ENCODE measurements at places on chromosomes 5 and 9.

- H3K36me3 ChIP-seq: peaks cover 61% of the 10 kb centered on the region
- no peak overlapping the region for H3K4me3 ChIP-seq
These were observed 16.3 kb downstream of the POLR1E start for GRCh38 chr9:37501957-37502596.

DNA sequence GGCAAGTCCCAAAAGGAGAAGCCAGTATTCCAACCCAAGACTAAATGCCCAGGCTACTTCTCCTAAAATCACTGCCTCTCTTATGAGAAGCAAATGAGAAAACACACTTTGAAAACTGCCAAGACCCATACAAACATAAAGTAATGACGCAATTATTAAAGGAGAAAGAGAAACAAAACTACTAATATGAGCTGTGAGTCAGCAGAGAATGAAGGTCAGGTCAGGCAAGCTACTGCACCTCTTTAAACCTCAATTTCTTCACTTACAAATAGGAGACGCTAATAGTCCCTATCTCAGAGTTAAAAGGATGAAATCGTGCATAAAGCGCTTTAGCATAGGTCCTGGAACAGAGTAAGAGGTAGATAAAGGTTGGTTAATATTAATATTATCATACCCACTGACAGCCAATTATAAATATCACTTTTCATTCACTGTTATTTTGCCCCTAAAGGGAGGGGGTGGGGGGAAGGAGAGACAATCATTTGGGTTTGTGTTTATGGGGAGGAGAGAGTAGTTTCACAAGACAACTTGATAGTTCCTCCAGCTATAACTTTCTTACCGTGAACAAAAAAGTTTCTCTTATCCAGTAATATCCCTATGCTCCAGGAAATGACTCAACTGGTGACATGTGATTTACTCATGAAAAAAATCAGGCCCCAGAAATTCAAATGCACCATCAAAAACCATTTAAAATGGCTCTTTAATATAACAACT is 3.6 kb downstream of the PSMB7 start:
- no peak for DNase-seq
- peaks cover 74% of the 10 kb centered on the region for H3K36me3 ChIP-seq
- H3K4me1 ChIP-seq: peaks cover 16% of the 10 kb centered on the region

DNA sequence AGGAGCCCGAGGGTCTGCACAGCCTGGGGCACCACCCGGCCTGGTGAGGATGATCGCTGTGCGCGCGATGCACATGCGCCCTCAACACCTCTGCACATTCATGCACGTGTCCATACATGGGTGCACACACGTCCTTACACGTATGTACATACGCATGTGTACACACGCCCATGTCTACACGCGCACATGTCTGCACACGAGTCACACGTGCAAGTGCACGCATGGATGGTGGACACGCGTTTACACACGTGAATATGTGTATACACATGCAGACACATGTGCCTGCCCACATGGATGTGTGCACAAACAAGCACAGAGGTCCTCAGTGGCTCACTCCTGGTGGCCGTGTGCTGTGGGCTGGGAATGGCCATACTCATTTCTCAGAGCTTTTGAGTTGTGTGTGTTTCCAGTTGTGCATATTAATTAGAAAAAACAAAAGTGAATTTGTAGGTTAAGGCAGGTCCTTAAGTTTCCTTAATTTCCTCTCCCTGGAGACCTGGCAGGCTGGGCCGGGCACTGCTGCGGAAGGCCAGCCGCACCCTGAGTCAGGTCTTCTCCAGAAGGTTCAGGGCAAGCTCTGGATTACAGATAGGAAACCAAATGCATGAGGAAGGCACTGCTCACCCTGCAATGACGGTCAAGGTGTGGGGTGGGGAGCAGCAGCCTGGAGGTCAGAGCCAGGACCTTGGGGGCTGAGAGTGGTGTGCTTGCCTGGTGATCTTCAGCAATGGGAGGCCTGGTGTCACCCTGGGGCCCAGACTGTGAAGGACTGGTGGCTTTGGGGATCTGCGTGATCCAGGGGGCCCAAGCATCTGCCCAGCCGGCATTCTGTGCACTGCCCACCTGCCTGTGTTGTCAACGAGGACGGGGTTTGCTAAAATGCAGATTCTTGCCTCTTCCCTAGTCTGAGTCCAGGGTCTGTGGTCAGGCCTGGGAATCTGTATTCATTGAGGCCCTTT is 1.3 kb upstream of the RNU6ATAC start:
- H3K27me3 ChIP-seq: no peaks in the 10 kb centered on the region
- DNase-seq: peak; percentile 53
- H3K4me1 ChIP-seq: peaks cover 17% of the 10 kb centered on the region
- no peak overlapping the region for H3K27ac ChIP-seq

DNA sequence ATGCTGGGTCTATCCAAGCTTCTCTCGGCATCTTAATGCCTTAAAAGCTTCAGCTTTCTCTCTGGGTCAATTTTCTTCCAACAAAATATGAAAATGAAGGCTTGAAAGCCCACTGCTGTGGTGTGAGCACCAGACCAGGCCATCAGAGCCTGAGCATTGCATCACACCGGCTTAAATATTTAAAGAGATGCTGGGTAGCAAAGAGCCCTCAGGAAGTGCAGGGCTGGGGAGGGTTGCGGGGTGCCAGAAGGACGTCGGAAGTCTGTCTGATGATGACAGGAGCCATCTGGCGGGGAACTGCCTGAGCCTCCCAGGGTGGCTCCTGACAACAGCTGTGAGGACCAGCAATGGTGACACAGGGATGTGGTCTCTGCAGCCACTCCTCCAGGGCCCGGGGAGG is 185.5 kb downstream of the OLFM1 start:
- H3K27me3 ChIP-seq: no peaks in the 10 kb centered on the region
- H3K27ac ChIP-seq: no peak overlapping the region
- DNase-seq: no peak
- no peaks in the 10 kb centered on the region for H3K36me3 ChIP-seq

GRCh38 chr5:158819095-158819494 is 280.6 kb downstream of the EBF1 start:
- H3K27me3 ChIP-seq: no peaks in the 10 kb centered on the region
- H3K4me3 ChIP-seq: no peak overlapping the region

- no peaks in the 10 kb centered on the region for H3K36me3 ChIP-seq
- H3K27ac ChIP-seq: no peak overlapping the region
- no peaks in the 10 kb centered on the region for H3K27me3 ChIP-seq
- no peaks in the 10 kb centered on the region for H3K4me1 ChIP-seq
These were observed 116.9 kb downstream of the DENND1A start for GRCh38 chr9:123812984-123813383.

DNA sequence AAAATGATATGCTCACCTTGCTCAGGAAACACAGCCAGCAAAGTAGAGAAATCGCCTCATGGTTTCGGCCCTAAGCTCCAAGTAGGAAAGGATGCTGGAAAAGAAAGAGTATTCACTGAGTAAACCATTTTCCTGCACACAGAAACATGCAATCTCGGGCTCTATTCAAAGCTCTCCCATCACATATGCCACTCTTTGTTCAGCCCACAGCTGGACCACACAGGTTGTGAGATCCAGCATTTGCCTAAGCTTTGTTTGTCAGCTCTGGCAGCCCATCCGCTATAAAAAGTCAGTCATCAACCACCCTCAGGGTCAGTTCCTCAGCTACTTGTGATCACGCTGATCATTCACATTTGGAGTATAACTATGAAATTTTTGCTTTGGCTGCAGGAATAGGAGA is 96.5 kb upstream of the SMARCA2 start:
- no peaks in the 10 kb centered on the region for H3K27me3 ChIP-seq
- DNase-seq: no peak
- H3K4me3 ChIP-seq: no peak overlapping the region
- no peak overlapping the region for H3K27ac ChIP-seq
- no peaks in the 10 kb centered on the region for H3K36me3 ChIP-seq

DNA sequence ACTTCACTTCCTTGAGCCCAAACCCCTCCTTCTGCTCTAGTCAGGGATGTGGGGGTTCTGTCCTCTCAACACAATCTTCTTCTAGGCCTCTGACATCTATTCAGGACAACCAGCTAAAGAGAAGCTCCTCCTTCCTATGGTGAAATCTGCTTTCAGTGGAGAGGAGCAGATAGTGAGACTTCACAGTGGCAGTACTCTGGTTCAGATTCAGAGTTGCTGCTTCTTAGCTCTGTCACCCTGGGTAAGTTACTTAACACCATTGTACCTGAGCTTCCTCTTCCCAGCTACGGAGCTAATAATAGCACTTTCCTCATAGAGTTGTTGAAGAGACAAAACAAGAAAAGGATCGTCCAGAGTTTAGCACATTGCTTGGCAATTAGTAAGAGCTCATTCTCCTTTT is 77.3 kb upstream of the LARP1 start:
- H3K27me3 ChIP-seq: no peaks in the 10 kb centered on the region
- DNase-seq: no peak
- H3K36me3 ChIP-seq: no peaks in the 10 kb centered on the region
- peaks cover 9% of the 10 kb centered on the region for H3K4me1 ChIP-seq
- no peak overlapping the region for H3K4me3 ChIP-seq

GRCh38 chr9:114930056-114930812 is at the start of gene TNFSF8:
TNFSF8 (minus strand) TSS chr9:114930591; CDS start chr9:114930303, 288 bp downstream.
- no peaks in the 10 kb centered on the region for H3K27me3 ChIP-seq
- peak within 1 kb of the TSS; percentile 84 for H3K27ac ChIP-seq
- H3K4me3 ChIP-seq: peak within 1 kb of the TSS; percentile 91
- peaks cover 33% of the 10 kb centered on the region for H3K4me1 ChIP-seq

DNA sequence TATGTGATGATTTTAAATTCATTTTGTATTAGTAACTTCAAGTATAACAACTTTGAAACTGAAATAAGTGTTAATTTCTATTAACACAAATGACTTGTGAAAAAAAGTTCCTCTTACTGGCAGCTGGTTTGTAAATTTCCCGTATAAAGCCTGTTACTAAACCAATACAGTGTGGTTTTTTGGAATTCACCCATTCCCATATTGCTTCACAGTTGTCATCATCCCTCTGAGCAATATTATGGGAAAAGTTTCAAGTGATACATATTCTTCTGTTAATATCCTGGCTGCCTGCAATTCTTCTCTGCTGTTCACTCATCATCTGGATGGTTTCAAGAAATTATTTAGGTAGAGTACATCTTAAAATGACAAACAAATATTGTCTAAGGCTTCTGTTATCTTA is 1185.1 kb upstream of the C9orf72 start:
- DNase-seq: no peak
- H3K4me1 ChIP-seq: no peaks in the 10 kb centered on the region
- H3K27me3 ChIP-seq: no peaks in the 10 kb centered on the region
- H3K36me3 ChIP-seq: no peaks in the 10 kb centered on the region

- H3K27ac ChIP-seq: no peak overlapping the region
- no peak for DNase-seq
- peaks cover 5% of the 10 kb centered on the region for H3K4me1 ChIP-seq
- peaks cover 16% of the 10 kb centered on the region for H3K36me3 ChIP-seq
- H3K4me3 ChIP-seq: no peak overlapping the region
These were observed 57.2 kb upstream of the DHFR start for GRCh38 chr5:80711938-80712337.

GRCh38 chr9:119005162-119005561 is 364.1 kb downstream of the BRINP1 start:
- H3K4me3 ChIP-seq: no peak overlapping the region
- no peaks in the 10 kb centered on the region for H3K27me3 ChIP-seq
- H3K36me3 ChIP-seq: no peaks in the 10 kb centered on the region
- H3K27ac ChIP-seq: no peak overlapping the region
- DNase-seq: no peak

DNA sequence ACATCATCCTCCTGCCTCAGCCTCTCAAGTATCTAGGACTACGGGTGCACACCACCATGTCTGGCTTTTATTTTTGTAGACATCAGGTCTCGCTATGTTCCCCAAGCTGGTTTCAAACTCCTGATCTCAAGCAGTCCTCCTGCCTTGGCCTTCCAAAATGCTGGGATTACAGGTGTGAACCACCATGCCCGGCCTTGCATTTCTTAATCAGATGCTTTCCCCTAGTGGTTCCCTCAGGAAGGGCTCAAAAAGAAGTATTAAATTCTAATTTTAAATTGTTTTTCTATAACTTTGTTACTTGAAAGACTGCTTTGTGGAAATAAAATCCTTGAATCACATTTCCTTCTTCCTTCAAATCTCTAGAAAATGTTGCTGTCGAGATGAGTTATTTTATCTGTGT is 79.5 kb upstream of the ROR2 start:
- DNase-seq: no peak
- no peak overlapping the region for H3K27ac ChIP-seq
- H3K36me3 ChIP-seq: peaks cover 20% of the 10 kb centered on the region

- H3K4me1 ChIP-seq: no peaks in the 10 kb centered on the region
- no peaks in the 10 kb centered on the region for H3K27me3 ChIP-seq
- H3K36me3 ChIP-seq: no peaks in the 10 kb centered on the region
- H3K4me3 ChIP-seq: no peak overlapping the region
- no peak overlapping the region for H3K27ac ChIP-seq
- DNase-seq: no peak
These were observed 153.4 kb upstream of the POU5F2 start for GRCh38 chr5:93894601-93895354.

DNA sequence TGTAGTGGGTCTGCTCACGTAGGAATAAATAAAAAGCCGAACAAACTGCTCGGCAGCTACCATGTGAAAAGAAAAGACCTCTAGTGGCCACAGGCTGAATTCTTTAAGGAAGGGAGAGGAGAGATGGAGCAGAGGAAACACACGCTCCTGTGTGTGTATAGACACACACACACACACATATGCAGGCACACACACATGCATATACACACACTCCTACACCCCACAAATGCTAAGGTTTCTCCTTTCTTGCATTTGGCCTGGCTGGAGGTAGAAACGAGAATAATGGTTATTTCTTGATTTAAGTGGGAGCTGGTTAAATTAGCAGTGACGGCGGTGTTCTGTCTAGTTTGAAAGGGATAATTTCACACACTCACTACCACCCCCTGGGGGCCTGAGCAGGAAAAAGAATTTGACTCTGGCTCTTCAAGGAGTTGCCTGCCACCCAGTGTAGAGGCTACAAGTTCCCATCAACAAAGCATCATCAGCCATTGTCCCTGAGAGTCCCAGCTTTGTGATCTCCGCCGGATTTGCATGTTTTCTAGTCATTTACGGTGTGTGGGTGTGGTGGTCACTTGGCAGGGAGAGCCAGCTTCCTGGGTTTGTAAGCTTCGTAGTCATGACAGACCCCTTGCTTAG is at the start of gene INSYN2B:
TSS of gene INSYN2B (minus strand) at position 78 of the 636 bp plus-strand sequence. CDS start 96,597 bp downstream, outside the sequence.
- no peak for DNase-seq
- no peaks in the 10 kb centered on the region for H3K27me3 ChIP-seq
- H3K4me3 ChIP-seq: no peak within 1 kb of the TSS
- no peaks in the 10 kb centered on the region for H3K4me1 ChIP-seq
- H3K36me3 ChIP-seq: peaks cover 35% of the 10 kb centered on the region
- no peak within 1 kb of the TSS for H3K27ac ChIP-seq

DNA sequence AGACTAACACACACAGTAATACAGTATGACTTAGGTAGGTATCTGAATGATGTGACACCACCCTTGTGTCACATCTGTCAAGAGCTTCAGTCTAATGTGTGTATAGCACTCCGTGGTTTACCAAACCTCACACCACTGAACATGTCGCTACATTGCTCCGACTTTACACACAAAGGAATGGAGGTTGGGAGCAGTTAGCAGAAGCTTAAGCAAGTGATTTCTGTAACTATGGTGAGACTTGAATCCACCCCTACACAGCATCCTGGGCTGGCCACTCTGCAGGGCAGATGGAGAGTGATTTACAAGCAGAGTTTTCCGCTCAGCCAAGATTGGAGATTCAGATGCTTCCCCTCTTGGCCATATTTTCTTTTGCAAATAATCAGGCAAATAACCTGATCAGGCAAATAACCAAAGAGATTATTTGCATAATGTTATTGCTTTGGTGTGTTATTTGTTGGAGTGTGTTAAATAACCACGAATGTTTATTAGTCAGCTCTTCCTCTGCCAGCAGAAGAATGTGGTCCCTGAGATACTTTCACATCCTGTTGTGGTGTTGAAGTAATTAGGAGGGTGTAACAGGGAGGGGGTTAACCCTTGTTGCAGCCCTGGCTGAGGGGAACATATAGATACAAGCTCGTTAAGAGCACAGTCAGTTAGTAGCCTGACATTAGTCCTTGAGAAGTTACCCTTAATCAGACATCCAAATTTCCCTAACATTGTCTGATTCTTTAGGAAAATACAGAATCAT is 92.8 kb downstream of the SNX18 start:
- no peak overlapping the region for H3K27ac ChIP-seq
- H3K27me3 ChIP-seq: no peaks in the 10 kb centered on the region
- H3K4me1 ChIP-seq: peaks cover 21% of the 10 kb centered on the region
- no peak overlapping the region for H3K4me3 ChIP-seq
